Retinal pigment epithelial cell (primary cell): ENCODE measurements at places on chromosomes 7 and 10.

GRCh38 chr7:2157473-2158279 is 75.1 kb downstream of the MAD1L1 start:
- peak; percentile 98 for DNase-seq

DNA sequence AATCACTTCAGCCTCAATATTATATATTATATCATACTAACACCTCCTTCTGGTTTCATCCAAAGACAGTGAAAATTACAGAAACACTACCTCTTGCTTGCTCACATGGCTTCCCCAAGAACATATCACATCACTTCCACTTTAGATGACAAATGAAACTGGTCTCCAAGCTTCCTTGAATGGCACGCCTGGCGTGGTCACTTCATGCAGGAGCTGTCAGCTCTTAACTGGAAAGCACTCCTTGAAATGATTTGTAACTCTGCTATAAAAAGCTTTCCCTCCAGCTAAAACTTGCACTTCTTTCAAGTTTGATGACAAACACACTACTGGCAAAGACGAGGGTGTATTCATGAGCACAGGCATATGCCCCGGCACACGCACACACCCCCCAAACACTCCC is 84.1 kb upstream of the INHBA start:
- DNase-seq = no peak

DNA sequence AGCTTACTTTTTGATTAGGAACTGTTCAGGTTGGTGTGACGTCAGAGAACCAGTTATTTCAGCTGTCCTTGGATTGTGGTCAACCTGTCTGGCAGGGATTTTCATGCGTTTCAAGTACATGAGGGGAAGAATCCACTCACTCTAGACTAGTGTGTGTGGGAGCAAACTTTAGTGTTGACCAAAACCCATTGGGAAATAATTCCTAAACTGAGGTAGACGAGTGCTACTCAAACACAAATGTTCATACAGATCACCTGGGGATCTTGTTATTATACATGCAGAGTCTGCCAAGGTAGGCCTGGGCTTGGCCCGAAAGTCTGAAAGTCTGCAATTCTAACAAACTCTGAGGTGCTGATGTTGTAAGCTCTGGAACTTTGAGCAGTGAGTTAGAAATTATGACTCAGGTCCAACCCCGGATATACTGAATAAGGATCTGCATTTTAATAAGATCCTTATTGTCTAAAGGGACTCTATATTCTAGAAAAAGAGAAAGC is 111.1 kb upstream of the CREB5 start:
- no peak for DNase-seq

DNA sequence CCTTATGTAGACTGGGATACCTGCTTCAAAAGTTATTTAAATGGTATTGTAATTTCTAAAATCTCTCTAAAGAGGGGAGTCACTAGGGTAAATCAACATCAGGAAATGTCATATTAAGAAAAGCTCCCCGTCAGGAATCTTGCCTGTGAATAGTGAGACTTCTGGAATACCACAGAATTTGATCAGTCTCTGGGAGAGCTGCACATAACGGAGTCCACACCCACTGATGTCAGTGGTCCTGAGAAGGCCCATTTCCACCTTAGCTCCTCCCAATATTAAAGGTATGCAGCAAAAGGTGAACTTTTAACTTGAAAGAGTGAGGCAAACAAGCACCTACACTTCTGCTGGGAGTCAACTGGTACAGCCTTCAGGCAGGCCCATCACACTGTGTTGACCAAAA is 27.3 kb downstream of the STN1 start:
- no peak for DNase-seq

DNA sequence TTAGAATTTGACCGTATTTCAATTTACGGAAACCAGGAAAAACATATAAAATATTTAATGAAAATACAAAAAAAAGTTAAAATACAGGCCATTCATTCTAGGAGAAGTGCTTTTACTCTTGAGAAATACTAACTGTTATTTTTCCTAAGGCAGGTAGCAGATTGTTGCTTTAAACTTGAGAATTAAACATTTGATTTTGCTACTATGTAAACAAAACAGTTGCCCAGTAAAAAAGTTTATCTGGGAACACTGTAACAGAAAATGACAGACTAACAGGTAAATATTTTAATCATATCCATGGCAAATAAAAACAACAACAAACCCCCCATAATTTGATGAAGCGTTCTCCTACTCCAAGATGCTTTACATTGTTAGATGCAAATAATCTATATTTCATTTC is 350.5 kb downstream of the CRPPA start:
- DNase-seq = no peak

DNA sequence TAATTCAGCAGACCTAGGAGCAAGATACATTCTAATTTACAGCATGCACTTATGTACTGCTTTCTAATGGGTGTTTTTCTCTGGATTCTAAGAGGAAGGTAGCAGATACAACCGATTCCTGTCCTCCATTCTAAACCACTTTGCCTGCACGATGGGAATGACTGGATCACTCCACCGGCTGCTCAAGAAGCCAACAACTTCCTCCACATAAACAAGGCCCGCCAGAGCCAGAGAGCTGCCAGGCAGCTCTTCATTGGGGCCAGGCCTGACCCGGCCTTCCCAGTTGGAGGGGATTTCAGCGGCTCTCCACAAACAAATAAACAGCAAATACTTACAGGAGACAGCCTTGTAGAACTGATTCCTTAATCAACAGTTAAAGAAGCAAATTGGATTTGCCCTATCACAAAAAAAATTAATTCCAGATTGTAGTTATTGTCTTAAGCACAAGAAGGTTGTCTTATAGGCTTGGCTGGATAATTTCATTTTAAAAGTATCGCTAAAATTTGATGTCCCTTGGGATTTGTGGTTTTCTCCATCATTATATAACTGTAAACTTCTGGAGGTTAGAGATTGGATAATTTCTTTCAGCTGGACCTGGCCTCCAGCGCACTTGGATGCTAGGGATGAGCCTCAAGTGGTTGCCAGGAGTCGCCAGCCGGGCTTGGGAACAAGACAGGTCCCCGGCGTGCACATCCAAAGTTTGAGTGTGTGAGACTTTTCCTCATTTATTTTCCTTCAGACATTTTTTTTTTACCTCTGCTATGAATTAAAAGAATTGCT is 20.9 kb downstream of the EBF3 start:
- no peak for DNase-seq

- no peak for DNase-seq
These were observed 29.4 kb upstream of the C10orf71 start for GRCh38 chr10:49269523-49269922.

DNA sequence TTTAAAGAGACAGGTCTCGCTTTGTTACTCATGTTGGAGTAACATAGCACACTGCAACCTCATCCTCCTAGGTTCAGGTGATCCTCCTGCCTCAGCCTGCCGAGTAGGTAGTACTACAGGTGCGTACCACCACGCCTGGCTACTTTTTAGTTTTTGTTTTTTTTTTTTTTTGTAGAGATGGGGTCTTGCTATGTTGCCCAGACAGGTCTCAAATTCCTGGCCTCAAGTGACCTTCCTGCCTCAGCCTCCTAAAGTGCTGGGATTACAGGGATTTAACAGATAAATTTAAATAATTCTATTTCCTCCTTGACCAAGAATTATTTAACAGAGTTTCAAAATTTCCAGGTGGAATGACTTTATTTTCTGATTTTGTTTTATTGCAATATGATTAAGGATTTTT is 97.0 kb upstream of the OIT3 start:
- no peak for DNase-seq

GRCh38 chr10:10872764-10873163 is 144.9 kb upstream of the CELF2 start:
- DNase-seq = no peak

GRCh38 chr7:107993891-107994291 is 9.1 kb downstream of the LAMB1 start:
- no peak for DNase-seq

GRCh38 chr10:132671228-132672154 is 114.5 kb downstream of the NKX6-2 start:
- no peak for DNase-seq

DNA sequence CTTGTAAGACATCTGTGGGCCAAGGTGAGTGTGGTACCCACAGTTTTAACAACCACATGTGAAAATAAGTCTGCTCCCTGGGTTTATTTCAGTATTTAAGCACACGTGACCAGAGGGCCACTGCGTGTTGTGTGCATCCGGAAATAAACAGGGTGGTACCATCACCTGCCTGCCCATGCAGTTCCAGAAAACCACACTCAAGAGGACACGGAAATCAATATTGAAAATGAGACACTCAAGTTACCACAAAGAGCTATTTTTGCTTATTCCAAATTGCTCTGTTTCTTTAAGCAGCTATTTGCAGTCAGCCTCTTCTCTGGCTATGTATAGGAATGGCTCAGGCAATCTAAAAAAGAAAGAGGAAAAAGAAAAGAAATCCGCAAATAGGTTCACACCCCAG is 71.8 kb upstream of the LOXL4 start:
- no peak for DNase-seq

- no peak for DNase-seq
These were observed 71.5 kb downstream of the COL13A1 start for GRCh38 chr10:69873135-69873639.

DNA sequence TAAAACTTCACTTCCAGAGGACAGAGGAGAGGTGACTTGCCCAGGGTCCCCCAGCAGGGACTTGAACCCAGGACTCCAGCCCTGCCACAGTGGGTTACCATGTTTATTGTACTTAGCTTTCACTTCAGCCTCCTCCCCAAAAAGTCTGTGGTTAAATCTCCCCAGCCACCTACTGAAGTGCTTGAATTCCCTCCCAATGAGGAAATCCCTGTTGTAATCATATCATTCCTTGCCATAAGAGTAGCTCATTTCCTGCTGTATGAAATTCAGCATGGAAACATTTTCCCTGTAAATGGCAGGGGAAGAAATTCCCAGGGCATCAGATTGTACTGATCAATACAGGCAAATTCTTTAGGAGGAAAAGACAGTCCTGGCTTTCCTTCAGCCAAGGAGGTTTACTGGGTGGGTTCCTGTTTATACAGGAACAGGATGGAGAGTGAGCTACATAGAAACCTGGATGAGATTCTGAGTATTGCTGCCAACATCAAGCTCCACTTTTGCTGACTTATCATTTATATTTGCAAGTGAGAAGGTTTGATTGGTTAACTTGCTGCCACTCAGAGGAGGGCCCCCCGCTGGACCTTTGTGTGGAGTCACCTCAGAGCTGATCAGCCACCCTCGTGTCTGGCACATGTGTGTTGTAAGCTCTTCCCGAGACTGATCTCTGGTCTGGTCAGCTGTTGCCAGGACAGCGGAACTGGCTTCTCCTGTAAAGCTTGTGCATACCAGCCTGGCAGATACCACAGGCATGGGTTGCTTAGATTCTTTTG is 16.4 kb upstream of the PDZD8 start:
- DNase-seq = peak; percentile 94

- no peak for DNase-seq
These were observed 87.0 kb downstream of the ARMH3 start for GRCh38 chr10:101968940-101969321.

- no peak for DNase-seq
These were observed 12.5 kb downstream of the VENTX start for GRCh38 chr10:133249975-133250754.

- DNase-seq = no peak
These were observed 10.7 kb downstream of the HECTD2 start for GRCh38 chr10:91420868-91421267.

DNA sequence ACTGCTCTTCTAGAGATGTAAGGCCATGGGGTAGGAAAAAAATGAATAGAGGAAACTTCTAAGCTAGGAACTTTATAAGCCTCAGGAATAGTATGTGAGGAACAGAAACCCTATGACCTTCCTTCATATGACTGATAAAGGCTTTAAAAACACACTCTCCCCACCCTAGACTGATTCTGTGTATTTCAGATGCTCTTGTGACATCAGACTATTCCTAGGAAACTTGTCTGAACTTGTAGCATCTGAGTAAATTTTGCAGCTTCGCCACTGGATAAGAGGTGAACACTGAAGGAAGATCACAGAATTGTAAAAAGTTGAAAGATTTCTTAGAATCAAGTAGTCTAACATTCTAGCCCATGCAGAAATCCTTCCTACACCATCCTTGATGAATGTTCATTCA is 31.0 kb upstream of the CBLL1 start:
- no peak for DNase-seq

GRCh38 chr7:127588697-127589482 is 679 bp downstream of the ARF5 start:
- DNase-seq = peak; percentile 17

DNA sequence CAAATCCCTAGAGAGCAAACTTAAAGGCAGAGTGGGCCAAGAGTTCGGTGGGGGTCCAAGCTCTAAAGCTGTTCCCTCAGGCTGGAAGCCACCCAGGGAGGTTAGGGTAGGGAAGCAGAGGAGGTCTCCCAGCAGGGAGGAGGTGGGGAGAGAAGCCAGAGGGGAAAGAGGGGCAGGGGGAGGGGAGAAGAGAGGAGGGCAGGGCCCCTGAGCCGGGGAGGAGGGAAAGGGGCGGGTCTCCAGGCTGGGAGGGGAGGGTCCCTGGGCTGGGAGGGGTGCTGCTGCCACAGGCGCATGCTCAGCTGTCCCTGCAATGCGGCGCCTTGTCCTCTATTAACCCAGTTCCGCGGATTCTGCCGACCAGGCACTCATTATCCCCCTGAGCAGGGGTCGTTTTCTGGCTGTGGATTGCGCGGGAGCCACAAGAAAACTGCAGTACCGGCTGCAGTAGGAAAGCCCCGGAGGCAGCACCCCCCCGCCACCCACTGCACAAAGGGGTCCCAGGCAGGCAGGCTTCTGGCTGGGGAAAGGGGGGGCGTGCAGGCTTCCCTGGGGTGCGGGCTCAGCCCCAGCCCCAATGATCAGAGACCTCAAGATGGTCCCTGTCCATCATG is 49.3 kb downstream of the CAMK2B start:
- no peak for DNase-seq

DNA sequence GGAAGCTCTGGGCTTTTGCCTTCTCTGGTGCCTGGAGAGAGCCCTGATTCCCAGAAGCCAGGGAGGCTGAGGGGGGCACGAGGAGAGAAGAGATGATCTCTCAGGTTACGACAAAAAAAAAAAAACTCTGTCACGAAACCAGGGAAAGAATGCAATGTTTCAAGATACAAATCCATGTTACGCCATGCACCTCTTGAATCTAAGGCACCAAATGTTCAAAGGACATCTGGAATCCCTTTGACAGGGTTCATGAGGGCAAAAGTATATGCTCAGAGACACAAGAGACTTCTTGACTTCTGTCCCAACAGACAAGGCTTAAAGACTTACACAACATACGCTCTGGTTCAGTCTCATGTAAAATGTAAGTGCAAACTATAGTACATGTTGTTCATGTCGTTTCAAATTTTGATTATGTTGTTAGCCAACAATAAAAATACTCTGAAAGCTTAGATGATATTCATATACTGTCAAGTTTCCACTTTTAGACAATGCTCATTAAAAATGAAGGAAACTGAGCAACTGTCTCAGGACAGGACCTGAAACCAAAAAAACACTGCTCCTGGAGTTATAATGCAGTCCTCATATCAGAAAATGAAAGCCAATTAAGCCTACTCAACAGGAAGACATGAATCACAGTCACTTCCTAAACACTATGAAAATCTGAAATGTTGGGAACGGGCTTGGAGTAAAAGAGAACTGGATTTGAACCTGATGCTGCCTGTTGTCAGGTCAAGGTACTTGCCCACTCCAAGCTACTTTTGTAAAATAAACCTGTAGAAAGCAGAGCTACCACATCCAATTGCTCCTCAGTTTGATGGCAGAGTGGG is 72.3 kb downstream of the CHCHD3 start:
- no peak for DNase-seq
